ENCODE measurements at places on chromosomes 5 and 9.

DNA sequence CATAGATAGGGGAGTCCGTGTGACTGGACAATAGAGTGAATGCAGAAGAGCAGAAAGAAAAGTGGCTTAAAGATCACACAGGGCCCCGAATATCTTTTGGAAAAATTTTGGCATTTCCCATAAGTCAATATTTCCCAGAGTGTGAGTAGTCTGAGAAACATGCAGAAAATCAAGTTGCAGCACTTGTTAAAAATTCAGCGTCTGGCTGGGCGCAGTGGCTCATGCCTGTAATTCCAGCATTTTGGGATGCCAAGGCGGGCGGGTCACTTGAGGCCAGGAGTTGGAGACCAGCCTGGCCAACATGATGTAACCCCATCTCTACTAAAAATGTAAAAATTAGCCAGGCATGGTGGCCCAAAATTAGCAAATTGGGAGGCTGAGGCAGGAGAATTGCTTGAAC, 227.0 kb downstream of the DRD1 start:
- H3K27me3 ChIP-seq: no peaks in the 10 kb centered on the region
- no peaks in the 10 kb centered on the region for H3K4me1 ChIP-seq
- H3K4me3 ChIP-seq: no peak overlapping the region
- no peak overlapping the region for H3K27ac ChIP-seq

GRCh38 chr9:34612788-34613390, 992 bp upstream of the RPP25L start:
- peaks cover 6% of the 10 kb centered on the region for H3K4me1 ChIP-seq
- no peaks in the 10 kb centered on the region for H3K36me3 ChIP-seq
- no peak overlapping the region for H3K27ac ChIP-seq
- H3K27me3 ChIP-seq: no peaks in the 10 kb centered on the region
- peak overlapping the region; percentile 86 for H3K4me3 ChIP-seq

DNA sequence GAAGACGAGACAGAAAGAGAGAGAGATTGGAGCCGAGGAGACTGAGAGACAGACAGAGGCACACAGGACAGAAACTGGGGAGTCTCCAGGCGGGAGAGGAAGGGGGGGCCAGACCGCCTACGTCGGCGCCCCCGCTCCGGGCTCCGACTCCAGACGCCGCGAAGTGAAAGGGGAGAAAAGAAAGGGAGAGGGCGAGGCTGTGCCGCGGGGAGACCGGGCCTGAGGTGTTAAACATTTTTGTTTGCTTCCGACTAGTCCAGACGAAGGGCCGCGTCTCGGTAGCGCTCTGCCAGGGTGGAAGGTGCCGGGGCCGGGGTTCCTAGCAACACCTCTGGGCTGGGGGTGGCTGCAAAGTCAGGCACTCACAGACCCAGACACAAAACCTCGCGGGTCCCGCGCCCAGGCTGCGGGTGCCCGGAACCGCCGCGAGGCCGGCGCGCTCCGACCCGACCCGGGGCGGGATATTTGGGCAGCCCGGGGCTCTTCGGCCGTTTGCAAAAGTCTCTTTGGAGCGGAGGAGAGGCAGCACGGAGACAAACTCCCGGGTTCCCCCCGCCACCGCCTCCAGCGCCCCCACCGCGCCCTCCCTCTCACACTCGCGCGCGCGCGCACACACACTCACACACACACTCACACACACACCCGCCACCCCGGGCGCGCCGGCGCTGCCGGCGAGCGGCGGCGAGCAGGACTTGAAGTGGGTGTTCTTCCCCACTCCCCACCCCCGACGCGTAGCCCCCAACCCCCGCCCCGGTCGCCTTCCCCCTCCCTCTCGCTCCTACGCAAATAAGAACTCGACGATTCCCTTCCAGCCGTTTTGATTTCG, 626 bp upstream of the FST start:
- H3K27ac ChIP-seq: no peak overlapping the region
- H3K4me3 ChIP-seq: peak overlapping the region; percentile 77
- 0 out of 2 replicates have a peak, but pooled peaks cover 4% of the 10 kb centered on the region for H3K27me3 ChIP-seq

DNA sequence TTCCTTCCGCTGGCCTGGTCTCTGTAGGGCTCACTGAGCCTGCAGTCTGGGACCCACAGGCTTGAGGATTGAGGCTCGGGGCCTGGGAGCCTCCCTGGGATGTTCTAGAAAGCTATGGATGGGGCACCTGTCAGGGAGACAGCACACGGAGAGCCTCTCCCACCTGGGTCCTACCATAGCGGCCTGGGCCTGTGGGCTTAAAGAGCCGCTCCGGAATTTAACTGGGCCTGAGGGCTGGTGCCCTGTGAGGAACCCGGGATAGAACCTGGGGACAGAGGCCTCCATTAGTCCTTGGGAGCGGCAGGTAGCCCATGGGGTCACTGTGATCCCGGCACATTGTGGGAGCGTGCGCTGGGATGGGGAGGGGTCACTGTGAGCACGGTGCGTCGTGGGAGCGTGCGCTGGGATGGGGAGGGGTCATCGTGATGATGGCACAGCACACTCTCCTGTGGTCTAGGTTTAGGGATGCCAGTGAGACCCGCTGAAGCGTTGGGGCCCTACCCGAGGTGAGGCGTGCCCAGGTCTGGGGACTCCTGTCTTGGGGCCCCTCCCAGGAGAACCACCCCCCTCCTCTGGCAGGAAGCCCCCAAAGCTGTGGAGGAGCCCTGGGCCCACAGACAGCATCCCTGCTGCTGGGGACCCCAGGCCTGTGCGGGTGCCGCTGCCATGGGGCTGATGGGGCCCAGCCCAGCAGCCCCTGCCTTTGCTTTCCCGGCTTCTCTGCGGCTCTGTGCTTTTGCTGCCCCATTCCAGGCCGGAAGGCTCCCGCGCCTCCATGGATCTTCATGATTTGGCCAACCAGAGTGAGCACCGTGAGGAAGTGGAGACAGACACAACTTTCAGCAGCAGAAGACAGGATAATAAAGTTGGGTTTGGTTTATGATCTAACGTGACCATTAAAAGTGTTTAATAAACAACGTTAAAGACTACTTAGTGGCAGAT, 3.4 kb upstream of the CEP72 start:
- H3K27me3 ChIP-seq: no peaks in the 10 kb centered on the region
- no peak overlapping the region for H3K27ac ChIP-seq
- H3K4me3 ChIP-seq: no peak overlapping the region
- peaks cover 20% of the 10 kb centered on the region for H3K4me1 ChIP-seq
- no peak for DNase-seq
- H3K36me3 ChIP-seq: no peaks in the 10 kb centered on the region

- no peaks in the 10 kb centered on the region for H3K4me1 ChIP-seq
- H3K27ac ChIP-seq: no peak overlapping the region
- no peaks in the 10 kb centered on the region for H3K27me3 ChIP-seq
- no peaks in the 10 kb centered on the region for H3K36me3 ChIP-seq
Observed at GRCh38 chr5:83523929-83524328, 52.4 kb downstream of the VCAN start.

- no peak for DNase-seq
- no peaks in the 10 kb centered on the region for H3K27me3 ChIP-seq
- H3K4me3 ChIP-seq: no peak overlapping the region
- H3K27ac ChIP-seq: no peak overlapping the region
- peaks cover 39% of the 10 kb centered on the region for H3K4me1 ChIP-seq
- H3K36me3 ChIP-seq: no peaks in the 10 kb centered on the region
Observed at GRCh38 chr5:6398570-6399230, 20.4 kb upstream of the MED10 start.

- no peaks in the 10 kb centered on the region for H3K27me3 ChIP-seq
- DNase-seq: no peak
- peaks cover under 1% of the 10 kb centered on the region for H3K4me1 ChIP-seq
Observed at GRCh38 chr5:145830594-145830993, 4.5 kb downstream of the PRELID2 start.

GRCh38 chr9:110065532-110065931, 142.4 kb downstream of the C9orf152 start:
- peak; percentile 51 for DNase-seq
- H3K4me1 ChIP-seq: peaks cover 42% of the 10 kb centered on the region
- no peak overlapping the region for H3K4me3 ChIP-seq
- no peaks in the 10 kb centered on the region for H3K27me3 ChIP-seq
- H3K27ac ChIP-seq: peak overlapping the region; percentile 10

- no peaks in the 10 kb centered on the region for H3K27me3 ChIP-seq
- no peaks in the 10 kb centered on the region for H3K36me3 ChIP-seq
- H3K4me1 ChIP-seq: no peaks in the 10 kb centered on the region
- no peak overlapping the region for H3K4me3 ChIP-seq
- DNase-seq: no peak
Observed at GRCh38 chr9:124593651-124594058, 86.5 kb upstream of the NR5A1 start.

- no peaks in the 10 kb centered on the region for H3K36me3 ChIP-seq
- H3K27me3 ChIP-seq: no peaks in the 10 kb centered on the region
- H3K4me1 ChIP-seq: peaks cover 17% of the 10 kb centered on the region
- H3K27ac ChIP-seq: peak overlapping the region; percentile 23
- H3K4me3 ChIP-seq: peak overlapping the region; percentile 12
Observed at GRCh38 chr9:110669433-110669832, 842 bp downstream of the MUSK start.

DNA sequence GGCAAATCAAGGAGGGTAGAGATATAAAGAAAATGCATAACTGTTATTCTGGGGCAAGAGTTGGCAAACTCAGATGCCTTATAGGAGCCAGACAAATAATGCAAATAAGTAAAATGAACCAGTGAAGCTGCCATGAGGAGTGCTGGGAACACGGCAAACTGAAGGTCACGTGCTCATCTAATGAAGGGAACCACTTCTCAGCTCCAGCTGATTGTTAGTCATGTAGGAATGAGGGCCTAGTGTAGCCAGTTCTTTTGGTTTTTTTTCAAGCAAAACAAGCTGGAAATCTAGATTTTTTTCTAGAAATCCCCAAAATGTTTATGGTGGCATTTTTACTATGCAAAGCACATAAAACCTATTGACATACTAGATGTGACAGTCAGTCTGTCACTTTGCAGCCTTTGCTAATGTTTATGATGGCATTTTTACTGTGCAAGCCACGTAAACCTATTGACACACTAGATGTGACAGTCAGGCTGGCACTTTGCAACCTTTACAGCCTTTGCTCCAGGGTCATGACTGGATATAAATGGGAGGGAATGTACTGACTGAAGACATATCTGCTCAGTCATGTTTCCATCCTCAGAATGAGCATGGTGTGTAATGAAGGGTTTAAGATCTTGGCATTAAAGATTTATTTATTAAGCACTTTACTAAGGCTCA, 39.4 kb downstream of the RUSC2 start:
- H3K4me1 ChIP-seq: no peaks in the 10 kb centered on the region
- H3K27me3 ChIP-seq: no peaks in the 10 kb centered on the region
- H3K36me3 ChIP-seq: no peaks in the 10 kb centered on the region
- H3K4me3 ChIP-seq: no peak overlapping the region
- no peak for DNase-seq

- H3K4me3 ChIP-seq: no peak overlapping the region
- no peak overlapping the region for H3K27ac ChIP-seq
- DNase-seq: no peak
- H3K4me1 ChIP-seq: no peaks in the 10 kb centered on the region
Observed at GRCh38 chr9:1505489-1505888, 455.3 kb downstream of the DMRT2 start.

DNA sequence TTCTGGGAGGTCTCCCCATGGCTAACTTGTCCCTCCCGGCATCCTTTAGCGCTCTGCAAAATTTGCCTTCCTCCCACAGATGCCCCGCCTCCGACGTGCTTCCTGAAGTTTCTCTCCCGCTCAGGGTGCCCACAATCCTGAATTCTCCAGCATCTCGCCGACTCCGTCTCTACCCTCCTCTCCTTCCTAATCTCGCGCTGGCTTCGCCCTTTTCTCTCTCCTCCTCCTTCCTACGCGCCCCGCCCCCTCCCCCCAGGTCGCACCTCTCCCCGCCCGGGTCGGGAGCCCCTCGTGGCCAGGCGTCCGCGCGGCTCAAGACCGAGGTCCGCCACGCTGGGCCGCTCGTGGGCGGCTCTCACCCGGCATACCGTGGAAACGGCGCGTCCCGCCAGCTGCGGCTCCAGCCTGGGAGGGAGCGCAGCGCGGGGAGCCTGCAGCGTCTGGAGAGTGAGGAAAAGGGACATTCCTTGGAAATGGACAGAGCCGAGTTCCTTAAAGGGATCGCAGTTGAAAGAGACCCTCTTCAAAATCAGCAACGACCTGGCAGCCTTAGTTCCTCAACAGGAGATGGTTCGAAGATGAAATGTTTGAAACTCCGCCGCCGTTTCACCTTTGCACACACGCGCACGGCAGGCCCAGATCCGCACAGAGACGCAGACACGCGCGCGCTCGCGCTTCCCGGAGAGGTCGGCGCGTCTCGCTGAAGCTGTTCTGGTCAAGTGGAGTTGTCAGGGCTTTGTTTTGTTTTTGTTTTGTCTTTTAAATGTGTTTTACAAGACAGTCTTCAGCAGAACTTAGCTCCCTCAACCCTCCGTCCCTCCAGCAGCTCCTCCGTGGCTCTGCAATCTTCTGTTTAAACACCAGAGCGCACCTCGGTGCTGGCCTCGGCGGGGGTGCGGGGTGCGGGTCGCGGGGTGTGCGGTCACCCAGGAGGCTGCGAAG, 5.0 kb upstream of the IRX2 start:
- H3K27ac ChIP-seq: no peak overlapping the region
- H3K36me3 ChIP-seq: no peaks in the 10 kb centered on the region
- DNase-seq: no peak
- peaks cover 8% of the 10 kb centered on the region for H3K4me1 ChIP-seq
